ENCODE measurements at places on chromosomes 7 and 10. TPM values are rescaled to one million over a fixed set of nuclear protein-coding genes. Genes with fewer than 3 reads are reported as not detected.

- no peak for DNase-seq
These were observed 29.0 kb downstream of the KLHDC10 start for GRCh38 chr7:130099331-130099730.

- DNase-seq, result no peak
These were observed 204.0 kb upstream of the GNAI1 start for GRCh38 chr7:79930604-79931003.

DNA sequence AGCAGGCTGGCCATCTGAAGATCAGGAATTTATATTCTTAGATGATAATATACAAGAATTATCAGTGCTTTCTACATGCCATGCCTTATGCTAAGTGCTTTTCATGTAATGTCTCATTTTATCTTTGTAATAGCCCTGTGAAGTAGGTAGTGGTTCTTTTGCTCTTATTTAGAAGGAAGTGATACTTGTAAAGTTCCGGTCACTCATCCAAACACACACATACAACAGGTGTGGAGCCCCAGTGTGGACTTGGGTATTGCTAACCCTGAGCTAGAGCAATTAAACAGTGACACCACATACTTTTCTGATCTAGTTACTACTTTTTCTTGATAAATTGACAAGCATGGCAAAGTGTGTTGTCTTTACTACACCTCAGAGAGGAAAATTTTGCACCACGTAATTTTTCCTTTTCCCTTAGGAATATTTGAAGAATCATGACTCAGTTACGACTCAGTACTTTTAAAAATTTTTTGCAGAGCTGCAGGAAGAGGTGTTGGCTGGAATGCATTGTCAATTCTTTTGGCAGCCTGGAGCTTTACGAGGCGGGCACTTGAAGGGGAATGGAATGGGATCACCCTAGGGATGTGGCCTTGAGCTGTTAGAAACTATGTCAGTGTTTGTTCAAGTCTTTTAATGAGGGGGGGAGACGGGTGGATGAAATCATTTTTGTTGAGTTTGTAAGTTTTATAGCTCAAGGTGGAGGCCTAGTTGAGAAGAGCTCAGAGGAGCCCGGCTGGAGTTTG, 212.5 kb upstream of the CELF2 start:
- no peak for DNase-seq

DNA sequence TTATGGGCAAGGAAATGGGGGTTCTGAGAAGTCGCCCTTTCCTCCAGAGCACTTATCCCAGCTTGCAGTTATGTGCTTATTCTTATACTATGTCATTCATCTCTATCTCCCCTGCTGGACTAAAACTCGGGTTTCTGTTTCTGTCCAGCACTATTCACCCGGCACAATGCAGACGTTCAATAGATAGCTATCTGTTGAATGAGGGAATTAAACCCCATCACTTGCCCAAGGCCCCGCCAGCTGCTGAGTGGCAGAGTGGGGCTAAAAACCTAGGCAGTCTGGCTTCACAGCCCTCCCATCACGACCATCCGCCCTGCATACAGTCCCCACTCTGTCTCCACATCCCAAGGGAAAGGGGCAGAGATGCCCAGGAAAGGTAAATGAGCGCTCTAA, 5.4 kb downstream of the SLIT1 start:
- no peak for DNase-seq

DNA sequence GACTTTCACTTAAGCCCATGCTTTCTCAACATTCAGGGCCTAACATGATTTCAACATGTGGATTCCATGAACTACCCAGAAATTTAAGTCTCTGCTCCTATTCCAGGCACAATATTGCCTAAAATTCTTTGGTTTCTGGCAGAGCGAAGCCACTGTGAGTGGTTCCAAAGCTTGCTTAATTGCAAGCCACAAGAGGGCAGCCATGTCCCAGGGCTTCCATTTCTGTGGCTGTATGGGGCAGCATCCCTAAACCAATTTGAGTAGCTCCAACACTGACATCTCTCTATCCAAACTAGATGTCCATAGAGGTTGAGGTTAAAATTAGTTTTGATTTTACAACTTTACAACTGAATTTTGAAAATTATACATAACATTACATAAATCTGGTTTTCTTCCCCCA, 56.3 kb upstream of the MDFIC start:
- DNase-seq, result no peak

GRCh38 chr7:107700570-107700969, 39.9 kb downstream of the SLC26A4 start:
- no peak for DNase-seq

Gene CD36
- polyA plus RNA-seq, result 24.5 TPM

Gene NEURL1
- 0.85 TPM for polyA plus RNA-seq

Gene SVIL
- 44.2 TPM for polyA plus RNA-seq

- DNase-seq, result no peak
These were observed 47.5 kb downstream of the CCDC172 start for GRCh38 chr10:116371737-116372136.

DNA sequence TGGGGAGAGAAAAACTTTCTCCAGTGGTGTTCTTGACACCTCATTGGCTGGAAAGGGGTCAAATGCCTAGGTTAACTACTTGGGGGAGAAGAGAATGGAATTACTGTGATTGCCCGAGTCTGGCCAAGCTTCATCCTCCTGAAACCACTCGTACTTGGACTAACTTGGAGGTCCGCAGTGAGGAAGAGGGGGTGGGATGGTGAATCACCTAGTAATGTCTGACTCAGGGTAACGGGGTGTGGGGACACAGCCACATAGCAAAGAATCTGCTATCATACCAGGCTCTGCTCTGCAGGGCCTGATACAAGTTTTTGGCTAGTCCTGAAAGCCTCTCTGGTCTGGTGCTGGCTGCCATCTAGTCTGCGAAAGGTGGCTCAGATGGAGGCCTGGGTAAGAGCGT, 190.9 kb downstream of the RPS24 start:
- DNase-seq, result no peak

Gene PVRIG
- polyA plus RNA-seq, result 5.1 TPM

DNA sequence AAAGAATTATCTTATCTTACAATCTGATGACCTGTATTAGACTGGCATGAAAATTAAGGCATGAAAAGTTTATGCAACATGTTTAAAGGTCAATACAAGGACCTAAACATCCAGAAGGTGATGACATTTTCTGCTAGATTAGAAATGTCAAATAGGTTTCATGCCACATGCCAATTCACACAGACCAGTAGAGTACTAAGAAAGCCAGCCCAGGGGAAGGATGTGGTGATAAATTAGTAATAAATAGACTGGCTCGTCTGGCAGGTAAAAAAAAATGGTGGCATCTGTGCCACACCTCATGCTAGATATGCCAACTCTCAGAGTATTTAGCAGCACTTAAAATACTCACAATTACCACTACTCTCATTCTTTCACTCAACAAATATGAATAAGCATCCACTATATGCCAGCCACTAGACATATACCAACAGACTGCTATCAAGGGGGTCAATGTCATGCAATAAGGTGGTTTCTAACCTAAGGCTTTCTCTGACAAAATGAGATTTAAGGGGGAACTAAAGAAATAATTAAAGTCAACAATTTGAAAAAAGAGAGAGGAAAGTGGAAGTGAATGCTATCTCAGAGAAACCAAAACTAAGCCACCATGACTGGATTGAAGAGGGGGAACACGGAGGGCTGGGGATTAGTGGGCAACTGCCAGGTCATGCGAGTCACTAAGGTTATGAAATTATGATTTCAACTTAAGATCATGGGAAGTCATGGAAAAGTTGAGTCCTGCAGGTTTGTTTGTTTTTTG, 83.5 kb downstream of the SGMS1 start:
- DNase-seq, result no peak

DNA sequence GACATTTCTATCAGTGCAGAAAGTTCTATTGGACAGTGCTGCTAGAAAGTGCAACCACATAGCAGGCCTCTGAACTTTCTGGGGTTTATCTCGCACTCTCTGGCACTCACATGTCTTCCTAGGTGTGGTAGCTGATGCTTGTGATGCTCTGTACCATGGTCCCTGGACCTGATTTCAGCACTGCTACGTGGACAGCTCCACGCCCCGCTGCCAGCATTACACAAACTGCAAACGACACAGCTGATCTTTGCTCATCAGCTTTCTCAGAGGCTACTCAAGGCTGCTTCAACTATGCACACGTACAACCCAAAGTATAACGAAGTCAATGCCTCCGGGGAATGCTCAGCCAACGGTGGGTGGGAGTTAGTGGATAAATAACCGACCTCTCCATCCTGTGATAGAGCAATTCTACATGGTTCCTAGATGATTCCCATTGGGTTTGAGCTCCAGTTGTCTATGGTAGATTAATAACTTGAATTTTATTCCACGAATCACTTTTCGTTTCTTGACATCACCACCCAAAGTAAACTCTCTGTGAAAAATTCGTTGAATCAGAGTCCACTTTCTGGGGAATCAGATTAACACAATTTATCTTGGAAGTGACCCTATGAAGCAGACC, 302.5 kb downstream of the ACTR3B start:
- no peak for DNase-seq

DNA sequence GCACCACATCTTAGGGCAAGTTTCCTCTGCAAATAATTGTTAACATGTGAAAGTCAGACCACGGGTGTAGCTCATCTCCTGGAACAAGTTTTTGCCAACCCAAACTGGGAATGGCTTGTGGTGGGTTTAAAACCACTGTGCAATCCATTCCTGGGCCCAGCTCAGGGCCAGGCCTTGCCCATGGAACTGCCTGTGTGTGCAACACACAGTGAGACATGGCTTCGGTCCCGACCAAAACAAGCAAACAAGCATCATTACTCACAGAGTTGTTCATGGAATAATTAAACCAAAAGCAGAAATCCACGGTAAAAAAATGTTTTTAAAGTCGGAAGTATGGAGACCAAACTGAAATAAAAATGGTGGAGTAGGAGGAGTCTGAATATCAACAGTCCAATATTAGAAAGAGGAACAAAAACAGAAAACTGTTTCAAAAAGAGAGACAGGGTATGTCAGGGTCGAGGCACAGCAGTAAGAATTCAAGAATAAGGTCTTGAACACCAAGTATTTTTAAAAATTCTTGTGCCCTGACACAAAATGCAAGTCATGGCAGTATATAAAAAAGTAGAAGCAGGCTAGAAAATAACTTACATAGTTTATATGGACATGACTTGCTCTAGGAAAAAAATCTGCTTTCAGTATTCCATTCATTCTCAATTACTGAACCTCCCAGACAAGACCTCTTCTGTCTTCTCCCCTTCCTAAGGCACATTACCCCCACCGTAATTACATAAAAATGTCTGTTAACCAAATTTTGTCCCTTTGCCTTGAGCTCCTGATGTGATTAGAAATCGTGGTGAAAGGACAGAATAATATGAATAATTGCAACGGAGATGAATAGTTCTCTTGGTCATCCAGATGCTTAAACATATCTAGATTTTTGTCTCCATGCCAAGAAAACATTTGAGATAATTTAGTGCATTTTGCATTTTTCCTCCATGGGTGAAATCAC, 88.4 kb downstream of the FAS start:
- no peak for DNase-seq

Gene ERVW-1
- polyA plus RNA-seq, result 0.57 TPM

- no peak for DNase-seq
These were observed 74.2 kb downstream of the MALSU1 start for GRCh38 chr7:23373151-23374004.

DNA sequence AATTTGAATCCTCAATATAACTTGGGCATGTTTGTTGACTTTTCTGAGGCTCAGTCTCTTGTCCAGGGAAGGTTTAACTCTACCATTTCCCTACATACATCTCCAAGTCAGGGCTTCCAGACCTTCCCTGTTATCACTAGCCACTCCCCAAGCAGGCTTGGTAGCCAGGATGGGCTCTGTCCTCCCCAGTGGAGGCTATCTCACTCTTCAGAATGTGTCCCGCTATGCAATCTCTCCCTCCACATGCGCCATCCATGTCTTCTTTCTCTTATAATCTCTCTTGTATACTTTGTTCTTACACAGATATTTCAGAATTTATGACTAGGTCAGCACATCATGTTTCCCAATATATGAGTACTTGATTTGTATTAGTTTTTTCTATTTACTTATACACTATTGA, 310.4 kb downstream of the HGF start:
- no peak for DNase-seq

Gene PNLIPRP1
- 0.16 TPM for polyA plus RNA-seq

DNA sequence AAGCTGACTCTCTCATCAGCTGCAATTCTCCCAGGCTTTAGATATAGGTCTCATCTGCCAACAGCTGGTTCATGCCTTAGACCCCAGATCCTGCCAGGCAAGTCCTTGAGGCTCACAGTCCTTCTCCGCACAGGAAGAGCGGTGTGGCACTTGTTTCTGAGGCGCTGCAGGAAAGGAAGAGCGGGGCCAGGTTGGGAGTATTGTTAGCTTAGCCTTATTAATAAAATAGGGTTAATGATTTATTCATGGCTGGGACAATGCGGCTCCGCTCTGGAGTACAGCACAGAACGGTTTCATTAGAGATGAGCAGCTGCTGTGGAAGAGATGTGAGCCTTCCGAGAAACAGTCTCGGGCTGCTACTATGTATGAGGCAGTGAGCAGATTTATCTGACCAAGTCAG, 78.1 kb downstream of the FZD1 start:
- no peak for DNase-seq

- DNase-seq, result no peak
These were observed 85.9 kb upstream of the INSIG1 start for GRCh38 chr7:155211761-155212160.
